ENCODE measurements at places on chromosomes 2 and 18. TPM values are rescaled to one million over a fixed set of nuclear protein-coding genes. Genes with fewer than 3 reads are reported as not detected.

Gene TMX3
- 18.5 TPM for total RNA-seq

Gene CPS1
- total RNA-seq: 0.91 TPM

Gene GPBAR1
- total RNA-seq: 0.24 TPM

Gene MAP3K19
- not detected for total RNA-seq

Gene STON1
- total RNA-seq: 1.8 TPM

Gene ST6GAL2
- total RNA-seq: not detected

DNA sequence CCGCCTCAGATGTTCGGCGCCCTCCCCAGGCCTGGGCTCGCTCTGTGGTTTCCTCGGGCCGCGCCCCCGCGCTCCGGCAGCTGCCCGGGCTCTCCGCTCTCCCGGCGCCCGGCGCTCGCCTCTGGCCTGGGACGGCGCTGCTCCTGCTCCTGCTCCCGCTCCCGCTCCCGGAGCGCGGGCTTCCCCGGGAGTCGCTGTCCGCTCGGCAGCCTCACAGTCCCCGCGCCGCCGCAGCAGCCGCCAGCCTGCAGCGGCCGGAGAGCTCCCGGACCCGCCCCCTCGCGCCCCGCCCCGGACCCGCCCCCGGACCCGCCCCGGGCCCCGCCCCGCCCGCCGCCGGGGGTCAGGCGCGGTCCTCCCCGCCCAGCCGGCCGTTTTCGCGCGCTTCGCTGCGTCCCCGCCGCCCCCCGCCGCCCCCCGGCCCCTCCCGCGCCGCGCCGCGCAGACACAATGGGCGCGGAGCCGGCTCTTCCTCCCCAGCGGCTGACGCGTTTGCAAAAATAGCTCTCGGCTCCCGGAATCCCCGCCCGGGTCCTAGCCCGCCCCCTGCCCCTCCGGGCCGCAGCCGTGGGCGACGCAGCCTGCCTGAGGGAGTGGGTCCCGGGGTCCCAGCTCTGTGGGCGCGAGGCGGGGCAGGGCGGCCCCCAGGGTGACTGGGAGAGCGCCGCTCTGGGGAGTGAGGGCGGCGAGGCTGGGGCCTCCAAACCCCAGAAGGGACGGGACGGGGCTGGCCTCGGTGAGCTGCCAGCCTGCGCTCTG lies at the start of gene ARL4C:
ARL4C (minus strand) TSS at position 247 of the 759 bp plus-strand sequence. CDS start 495 bp downstream, outside the sequence.
- DNase-seq: peak; percentile 69

- DNase-seq: no peak
Observed at GRCh38 chr18:25327584-25327983, 24.4 kb downstream of the ZNF521 start.

GRCh38 chr2:69559442-69560146 lies 83.9 kb downstream of the AAK1 start:
- DNase-seq: no peak

DNA sequence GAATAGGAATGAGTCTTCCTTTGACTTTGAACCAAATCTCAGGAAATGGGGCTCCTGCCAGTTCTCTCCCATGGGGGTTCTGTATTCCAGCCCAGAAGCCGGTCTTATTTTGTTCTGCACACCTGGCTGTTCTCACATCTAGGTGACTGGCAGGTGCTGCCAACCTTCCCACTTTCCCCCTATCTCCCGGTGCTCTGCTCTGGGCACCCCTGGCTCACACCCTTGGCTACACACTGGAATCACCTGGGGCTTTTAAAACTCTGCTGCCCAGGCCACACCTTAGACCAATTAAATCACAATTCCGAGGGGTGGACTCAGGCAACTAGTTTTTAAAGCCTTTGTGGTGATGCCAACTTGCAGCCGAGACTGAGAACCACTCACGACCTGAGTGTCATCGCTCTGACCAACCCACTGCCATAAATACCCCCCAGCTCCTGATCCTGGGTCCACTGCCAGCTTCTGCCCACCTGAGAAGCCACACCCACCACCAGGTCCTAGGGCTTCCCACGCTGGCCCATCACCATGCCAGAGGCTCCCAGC lies 69.2 kb downstream of the KCNF1 start:
- DNase-seq: no peak

DNA sequence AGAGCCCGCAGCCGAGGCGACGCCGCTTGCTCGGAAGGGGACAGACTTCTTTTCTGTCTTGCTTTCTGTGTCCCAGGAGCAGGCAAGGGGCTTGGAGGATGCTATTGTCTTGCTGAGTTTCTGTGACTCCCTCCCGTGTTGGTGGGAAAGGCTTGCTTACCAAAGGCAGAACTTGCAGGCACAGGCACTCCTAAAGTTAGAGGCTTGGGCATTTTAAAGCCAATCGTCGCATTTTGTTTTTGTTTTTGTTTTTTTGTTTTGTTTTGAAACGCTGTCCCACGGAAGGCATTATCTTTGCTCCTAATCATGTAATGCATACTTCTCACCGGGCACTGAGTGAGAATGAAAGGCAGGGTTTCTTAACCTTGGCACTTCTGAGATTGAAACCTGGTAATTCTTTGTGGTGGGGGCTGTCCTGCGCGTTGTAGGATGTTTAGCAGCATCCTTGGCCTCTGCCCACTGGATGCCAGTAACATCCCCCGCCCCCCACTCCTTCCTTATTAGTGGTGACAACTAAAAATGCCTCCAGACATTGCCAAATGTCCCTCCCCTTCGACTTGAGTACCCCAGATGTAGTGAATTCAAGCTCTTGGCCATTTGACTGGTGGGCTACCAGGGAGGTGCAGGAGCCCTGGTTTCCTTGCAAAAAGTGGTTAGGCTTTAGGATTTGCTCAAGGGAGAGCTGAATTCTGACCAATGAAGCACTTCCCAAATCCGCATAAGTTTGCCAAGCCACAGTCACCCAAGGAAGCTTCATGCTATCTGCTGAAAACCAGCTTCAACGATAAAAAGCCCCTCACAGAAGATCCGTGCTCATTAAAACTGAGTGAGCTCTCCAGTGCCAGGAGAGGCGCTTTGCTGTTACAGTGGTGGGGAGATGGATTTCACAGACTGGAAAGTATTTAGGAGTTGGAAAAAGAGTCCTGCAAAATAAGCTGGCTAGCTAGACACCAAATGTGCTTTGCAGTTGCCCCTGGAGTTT lies 1.2 kb downstream of the ANTXR1 start:
- DNase-seq: no peak

- DNase-seq: no peak
Observed at GRCh38 chr2:28604284-28604843, 108.5 kb downstream of the PLB1 start.

GRCh38 chr2:181581534-181581933 lies 75.4 kb downstream of the CERKL start:
- no peak for DNase-seq

- DNase-seq: no peak
Observed at GRCh38 chr18:24702001-24702515, 241.6 kb downstream of the HRH4 start.

DNA sequence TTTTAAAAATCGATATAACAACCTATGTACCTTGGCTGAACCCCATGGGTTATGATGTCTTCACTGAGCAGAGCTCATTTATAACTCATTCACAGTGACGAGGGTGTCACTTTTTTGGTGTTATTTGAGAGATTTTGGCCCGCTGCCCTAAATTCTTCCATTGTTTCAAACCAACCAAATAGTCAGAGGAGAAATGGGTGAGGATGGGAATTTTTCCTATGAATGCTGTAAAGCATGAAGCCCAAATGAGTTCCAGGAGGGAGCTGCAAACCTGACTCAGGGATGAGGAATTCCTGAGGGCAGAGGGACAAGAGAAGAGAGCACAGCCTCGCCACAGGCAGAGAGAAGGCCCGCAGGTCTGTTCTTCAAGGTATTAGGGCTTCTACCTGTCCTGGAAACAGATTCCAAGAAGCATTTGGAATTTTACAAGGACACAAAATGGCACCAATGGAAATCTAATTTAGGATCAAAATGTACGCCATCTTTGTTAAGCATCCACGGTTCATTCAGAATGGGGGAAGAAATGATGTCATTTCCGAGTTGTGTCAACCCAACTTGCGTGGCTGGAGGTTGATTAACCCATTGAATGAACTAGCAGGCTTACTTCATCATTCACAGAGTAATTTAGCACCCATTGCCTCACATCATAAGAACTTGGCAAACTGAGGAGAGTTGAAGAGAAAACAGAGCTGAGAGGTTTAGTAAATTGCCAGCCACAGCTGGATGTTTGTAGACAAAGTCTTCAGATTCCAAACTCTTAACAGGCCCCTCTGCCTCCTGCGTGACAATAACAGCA lies 133.5 kb downstream of the LAMA3 start:
- no peak for DNase-seq

- no peak for DNase-seq
Observed at GRCh38 chr18:49447810-49448745, 12.4 kb downstream of the DYM start.

- DNase-seq: peak; percentile 44
Observed at GRCh38 chr18:79571211-79572092, 108.2 kb upstream of the CTDP1 start.

- no peak for DNase-seq
Observed at GRCh38 chr2:53312181-53312580, 455.4 kb upstream of the CHAC2 start.

GRCh38 chr2:241635756-241636155 lies 1.2 kb downstream of the THAP4 start:
- no peak for DNase-seq

- DNase-seq: no peak
Observed at GRCh38 chr18:55529581-55529980, 58.4 kb downstream of the TCF4 start.

DNA sequence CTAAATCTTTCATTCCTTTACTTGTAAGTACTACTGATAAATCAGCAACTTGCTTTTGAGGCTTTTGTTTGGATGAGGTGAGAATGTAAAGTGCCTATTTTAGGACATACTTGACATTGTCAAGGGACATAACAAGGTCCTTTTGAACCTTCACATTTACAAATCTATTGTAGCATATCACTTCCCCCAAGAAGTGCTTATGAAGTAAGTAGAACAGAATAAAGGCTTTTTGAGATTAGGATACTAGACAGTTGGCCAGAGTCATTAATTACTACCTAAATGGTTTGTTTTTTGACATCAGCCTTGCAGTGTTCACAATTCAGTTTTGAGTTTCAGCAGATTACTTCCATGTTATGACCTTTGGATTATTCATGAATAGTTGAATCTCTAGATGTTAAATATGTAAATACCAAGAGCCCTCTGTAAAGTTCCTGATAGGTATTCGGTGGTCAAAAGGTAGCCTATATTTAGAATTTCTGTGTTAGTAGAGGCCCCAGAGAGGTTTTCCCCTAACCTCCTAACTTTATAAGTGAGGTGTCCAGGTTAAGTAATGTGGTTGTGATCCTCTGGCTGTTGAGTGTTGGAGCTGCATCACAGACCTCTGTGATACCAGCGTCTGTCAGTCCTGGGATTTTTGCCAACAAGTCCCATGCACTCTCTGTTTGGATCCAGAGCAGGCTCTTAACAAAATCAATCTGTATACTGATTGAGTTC lies 67.2 kb downstream of the LCLAT1 start:
- DNase-seq: no peak

- DNase-seq: no peak
Observed at GRCh38 chr2:190435031-190435670, 27.0 kb downstream of the MFSD6 start.

DNA sequence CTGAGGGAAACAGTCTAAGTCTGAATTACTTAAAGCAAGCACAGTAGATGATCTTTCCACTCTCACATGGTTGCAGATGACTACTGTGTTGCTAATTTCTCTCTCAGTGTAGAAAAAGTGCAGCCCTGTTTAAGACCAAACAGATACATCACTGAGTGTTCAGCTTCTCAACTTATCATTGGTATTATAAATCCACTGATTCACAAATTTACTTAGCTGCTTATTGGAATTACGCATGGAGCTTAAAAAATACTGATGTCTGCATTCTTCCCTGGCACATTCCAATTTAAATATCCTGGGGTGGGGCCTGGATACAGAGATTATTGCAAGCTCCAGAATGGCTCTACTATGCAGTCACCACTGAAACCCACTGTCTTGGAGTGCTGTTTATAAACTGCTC lies 411.2 kb downstream of the RND3 start:
- no peak for DNase-seq
